T-helper 22 cell (primary cell): ENCODE measurements at places on chromosomes 7 and 10.

DNA sequence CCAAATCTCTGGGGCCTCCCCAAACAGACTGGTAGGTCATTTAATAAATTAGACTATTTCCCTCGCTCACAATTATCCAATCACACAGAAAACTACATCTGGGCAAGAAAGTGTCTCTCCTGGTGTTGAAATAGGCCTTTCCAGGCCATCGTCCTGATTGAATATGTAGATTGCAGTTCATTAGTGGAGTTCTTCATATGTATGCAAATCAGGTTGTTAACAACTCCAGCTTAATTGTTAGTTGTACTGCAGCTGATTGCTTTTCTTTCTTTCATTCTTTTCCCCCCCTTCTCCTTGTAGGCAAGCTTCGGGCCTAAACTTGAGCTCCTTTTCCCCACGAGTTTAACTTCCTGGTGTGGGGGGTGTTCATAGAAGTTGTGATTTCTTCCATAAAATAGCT, 359.1 kb upstream of the GALNT17 start:
- no peak for DNase-seq

GRCh38 chr7:105688617-105689016, 107.3 kb upstream of the EFCAB10 start:
- no peak for DNase-seq

GRCh38 chr7:70679661-70680060, 452.3 kb upstream of the GALNT17 start:
- no peak for DNase-seq

DNA sequence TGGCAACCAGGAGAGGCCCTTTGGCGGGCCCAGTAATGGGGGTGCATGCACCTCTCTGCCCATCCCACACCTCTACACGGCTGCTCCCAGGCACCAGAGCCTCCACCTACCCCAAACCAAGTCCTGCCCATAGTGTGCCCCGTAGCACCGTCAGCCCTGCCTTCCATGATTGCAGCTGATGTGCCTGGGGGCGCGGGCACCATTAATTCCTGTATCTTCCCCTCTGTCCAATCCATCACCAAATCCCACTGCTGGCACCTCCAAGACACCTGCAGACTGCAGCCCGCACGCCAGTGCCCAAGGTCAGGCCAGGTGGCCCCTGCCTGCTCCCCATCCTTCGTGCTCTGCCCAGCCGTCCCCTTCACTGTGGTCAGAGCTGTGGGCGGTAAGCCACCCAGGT, 533.0 kb downstream of the PTPRN2 start:
- DNase-seq, result no peak

GRCh38 chr7:2517678-2518507, 1.7 kb upstream of the LFNG start:
- no peak for DNase-seq

DNA sequence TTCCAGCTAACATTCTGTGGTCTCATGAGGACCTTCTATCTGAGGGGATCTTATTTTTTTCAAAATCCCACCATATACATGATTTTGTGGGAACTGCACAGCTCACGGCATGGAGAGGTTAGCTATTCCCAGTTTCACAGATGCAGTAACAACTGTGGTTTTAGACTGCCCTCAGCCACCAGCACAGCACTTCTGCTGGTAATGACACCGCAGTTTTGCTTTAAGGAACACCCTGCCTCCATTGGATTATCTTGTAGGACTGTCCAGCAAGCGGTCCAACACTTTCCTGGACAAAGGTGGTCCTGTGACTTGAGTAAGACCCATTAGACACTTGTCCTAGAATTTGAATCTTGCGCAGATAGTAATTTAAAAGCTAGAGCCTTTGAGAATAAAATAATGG, 65.3 kb upstream of the SMNDC1 start:
- no peak for DNase-seq

GRCh38 chr7:27375958-27376357, 133.4 kb downstream of the EVX1 start:
- no peak for DNase-seq

DNA sequence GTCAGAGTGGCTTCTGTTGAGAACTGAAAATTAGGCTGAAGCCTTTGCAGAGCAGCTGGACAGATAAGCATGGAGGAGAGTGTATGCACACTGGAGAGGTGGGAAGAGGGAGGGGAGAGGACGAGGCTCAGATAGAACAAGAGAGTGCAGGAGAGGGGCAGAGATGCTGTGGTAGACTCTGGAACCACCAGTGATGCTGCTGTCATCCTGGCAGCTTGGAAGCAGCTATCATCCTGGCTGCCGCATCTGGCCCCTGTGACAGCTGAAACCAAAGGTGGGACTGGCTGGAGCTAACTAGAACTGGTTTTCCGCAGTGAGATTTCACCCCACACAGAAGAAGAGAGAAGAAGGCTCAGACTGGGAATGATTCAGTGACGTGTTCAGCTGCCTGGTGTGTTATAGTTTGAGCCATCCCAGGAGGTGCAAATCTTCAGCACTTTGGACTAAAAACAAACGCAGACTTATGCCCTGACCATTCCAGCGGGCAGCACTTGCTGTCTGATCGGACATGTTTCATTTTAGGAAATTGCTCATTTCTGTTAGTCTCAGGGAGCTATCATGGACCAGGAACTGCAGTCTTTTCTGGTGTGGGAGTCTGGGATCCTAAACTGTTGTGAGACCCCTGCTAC, 38.4 kb downstream of the EEPD1 start:
- DNase-seq, result no peak

DNA sequence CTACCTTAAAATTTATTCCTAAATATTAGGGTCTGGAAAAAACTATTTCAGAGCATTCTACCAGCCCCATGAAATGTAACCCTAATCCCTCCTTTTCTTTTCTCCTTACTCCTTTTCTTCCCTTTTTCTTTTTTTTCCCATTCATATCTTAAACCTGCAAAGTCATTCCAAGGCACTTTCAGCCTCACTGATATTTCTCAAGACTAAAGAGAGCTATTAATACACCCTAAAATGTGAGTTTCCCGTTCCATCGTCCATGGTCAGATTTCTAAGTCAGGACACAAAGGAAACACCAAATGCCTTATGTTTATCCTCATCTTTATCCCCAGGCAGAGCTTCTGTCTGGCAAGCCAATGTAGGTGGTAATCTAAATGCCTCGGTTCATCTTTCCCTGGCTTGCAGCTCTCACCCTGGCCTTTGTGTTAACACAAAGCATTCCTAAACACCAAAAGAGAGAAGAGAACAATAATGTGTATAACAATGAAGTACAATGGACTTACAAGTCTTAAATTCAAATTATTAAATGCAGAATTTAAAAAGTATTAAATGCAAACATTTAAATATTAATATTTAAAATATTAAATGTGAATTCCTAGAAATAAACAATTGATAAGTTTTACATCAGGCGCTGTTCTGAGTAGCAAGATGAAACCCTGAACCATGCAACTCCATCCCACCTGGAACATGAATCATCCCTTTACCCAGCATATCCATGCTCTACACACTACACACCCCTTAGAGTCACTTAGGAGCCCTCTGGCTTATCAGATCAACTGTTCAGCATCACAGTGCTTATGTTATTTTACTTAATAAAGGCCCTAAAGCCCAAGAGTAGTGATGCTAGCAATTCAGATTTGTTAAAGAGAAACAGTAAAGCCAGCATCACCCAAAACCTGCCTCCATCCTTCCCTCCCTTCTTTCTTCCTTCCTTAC, 26.8 kb downstream of the MICU1 start:
- DNase-seq, result no peak

DNA sequence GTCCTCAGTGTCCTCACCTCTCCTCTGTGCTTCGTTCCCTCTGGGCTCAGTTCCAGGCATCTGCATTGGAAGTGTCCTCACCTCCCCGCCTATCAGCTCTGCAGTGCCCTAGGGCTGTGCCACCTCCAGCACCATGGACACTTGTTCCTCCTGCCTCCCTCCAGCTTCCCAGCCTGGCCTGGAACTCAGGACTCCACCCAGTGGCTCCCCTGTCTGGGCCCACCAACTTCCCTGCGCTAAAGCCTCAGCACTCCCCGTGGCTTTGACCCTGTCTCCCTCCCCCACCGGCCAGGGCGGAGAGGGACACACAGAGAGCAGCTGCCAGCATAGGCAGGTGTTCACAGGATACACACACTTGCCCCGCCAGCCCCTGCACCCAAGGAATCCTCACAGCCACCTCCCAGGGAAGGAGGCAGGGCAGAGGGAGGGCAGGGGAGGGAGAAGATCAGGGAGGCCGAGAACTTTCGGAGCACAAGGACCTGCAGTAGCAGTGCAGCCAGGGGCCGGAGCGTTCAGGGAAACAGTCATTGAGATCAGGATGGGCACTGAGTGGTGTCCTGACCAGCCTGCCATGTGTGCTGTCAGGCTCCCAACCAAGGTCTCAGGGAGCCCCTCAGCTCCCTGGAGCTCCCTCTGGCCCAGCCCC, 31.3 kb downstream of the ANXA8 start:
- DNase-seq, result no peak

DNA sequence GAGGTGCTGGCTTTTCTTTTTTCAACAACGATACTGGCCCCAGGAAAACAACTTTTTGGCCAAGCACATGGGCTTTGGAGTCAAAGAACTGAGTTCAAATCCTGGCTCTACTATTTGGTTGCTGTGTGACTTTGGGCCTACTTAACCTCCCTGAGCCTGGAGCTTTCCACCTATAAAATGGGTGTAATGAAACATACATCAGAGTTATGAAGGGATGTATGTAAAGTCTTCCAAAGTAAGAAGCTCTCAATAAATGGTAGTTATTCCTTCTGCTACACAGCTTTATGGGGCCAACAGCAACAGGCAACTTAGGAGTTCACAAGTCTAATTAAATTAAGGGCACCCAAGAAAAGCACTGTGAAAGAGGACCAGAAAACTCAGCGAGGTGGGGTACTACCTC, 33.0 kb downstream of the ZNF777 start:
- no peak for DNase-seq
